LHCN-M2 (cell line): ENCODE measurements at places on chromosomes 11 and 22. TPM values are rescaled to one million over a fixed set of nuclear protein-coding genes. Genes with fewer than 3 reads are reported as not detected.

The PRR33 gene
- total RNA-seq = under 0.01 TPM in 1 of 2 replicates, not detected in the other

The SYT9 gene
- total RNA-seq = not detected in 2 replicates

DNA sequence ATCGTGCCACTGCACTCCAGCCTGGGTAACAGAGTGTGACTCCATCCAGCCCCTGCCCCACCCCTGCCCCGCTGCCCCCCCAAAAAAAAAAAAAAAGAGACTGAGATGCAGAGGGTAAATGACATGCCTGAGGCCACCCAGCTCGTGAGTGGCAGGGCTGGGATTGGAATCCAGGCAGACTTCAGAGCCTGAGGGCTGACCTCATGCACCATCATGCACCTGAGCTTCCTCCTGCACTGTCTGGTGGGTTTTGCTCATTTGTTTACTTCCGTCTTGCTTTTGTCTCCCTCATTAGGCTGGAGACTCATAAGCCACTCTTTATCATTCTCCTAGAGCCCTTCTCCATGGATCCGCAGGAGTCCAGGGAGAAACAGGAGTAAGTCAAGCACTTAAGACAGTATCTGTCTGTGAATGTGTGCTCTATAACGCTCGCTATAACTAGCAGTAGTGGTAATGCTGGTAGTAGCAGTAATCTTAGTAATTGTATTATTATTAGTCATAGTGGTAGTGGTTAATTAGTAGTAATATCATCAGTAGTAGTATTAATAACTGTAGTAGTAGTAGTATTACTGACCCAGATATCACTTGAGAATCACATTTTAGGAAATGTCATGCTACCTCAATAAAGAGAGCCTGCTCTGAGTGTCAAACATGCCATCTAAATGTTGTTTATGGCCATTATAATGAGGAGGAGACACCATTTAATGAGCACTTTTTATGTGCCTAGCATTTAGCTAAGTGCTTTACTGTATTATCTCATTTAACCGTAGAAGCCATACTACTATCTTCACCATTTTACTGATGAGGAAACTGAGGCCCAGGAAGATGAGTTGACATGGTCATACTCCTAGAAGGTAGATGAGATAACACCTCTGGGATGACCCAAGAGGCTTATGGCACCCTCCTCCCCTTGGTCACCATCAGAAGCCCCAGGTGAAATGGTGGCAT, 85.0 kb downstream of the NAT10 start:
- no peak for DNase-seq

DNA sequence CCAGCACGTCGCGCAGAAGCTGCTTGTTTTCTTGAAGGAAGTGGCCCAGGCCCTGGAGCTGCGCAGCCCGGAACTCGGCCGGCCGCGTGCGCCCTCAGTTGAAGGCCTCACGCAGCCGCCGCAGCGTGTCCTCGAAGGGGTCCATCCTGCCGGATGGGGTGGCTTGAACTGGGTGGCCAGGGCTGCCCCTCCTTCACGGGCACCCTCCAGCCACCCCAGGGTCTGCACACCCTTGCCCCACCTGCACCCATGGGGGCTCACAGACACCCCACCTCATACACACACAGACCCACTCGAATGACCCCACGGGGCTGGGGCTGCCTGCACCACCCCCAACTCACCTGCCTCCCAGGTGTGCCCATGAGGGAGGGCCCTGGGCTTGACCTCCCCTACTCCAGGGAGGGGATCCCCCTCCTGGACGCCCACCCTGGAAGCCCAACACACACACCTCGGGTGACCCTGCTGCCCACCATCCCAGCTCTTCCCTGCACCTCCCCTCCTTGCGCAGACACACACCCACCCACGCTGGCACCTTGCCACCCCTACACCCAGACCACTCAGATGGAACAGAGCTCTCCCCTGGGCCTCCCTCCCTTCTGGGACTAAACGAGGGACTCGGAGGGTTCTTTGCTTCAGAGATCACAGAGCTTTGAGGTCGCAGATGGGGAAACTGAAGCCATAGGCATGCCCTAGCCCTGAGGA, 6.8 kb downstream of the ALDH3B2 start:
- no peak for DNase-seq
